ENCODE measurements at places on chromosomes 13 and 19. TPM values are rescaled to one million over a fixed set of nuclear protein-coding genes. Genes with fewer than 3 reads are reported as not detected.

DNA sequence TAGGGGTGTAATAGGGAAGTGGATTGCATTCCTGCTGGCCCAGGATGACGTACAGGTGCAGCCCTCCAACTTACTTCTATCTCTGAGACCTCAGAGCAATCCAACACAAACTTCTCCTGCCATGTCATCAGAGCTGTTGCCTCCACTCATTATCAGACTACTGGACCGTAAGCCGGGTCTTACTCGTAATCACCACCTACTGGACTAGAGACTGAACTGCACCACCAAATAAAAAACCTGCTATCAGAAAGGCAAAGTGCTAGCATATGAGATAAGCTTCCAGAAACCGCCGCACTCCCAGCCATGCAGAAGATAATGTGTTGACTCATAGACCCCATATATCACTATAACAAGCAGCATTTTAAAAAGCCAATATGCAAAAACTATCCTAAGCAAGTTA, 102.0 kb downstream of the SLITRK1 start:
- DNase-seq: no peak
- no peak overlapping the region for H3K4me3 ChIP-seq
- no peaks in the 10 kb centered on the region for H3K27me3 ChIP-seq

The GRIN2D gene
- total RNA-seq: 0.20 TPM

DNA sequence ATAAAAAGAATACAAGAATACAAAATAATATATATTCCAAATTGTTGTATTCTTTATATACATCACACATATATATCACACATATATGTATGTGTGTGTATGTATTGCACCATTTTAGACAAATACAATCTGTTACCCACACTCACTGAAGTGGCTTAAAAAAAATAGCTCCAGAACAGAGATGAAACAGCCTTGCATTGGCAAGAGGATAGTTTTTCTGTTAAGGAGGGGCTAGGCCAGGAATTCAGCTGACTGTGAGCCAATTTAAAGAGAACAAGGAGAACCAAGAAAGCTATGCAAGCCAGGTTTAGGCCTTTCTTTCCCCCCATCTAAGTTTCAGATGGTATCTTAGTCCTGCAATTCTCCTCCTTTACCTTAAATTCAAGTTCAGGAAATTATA, 257.5 kb downstream of the MZT1 start:
- H3K27me3 ChIP-seq: no peaks in the 10 kb centered on the region
- H3K27ac ChIP-seq: no peak overlapping the region
- no peak for DNase-seq
- no peaks in the 10 kb centered on the region for H3K36me3 ChIP-seq

GRCh38 chr13:58329746-58330145, 698.2 kb downstream of the PCDH17 start:
- no peak for DNase-seq
- no peaks in the 10 kb centered on the region for H3K36me3 ChIP-seq
- H3K27me3 ChIP-seq: no peaks in the 10 kb centered on the region
- H3K4me1 ChIP-seq: no peaks in the 10 kb centered on the region
- no peak overlapping the region for H3K27ac ChIP-seq

DNA sequence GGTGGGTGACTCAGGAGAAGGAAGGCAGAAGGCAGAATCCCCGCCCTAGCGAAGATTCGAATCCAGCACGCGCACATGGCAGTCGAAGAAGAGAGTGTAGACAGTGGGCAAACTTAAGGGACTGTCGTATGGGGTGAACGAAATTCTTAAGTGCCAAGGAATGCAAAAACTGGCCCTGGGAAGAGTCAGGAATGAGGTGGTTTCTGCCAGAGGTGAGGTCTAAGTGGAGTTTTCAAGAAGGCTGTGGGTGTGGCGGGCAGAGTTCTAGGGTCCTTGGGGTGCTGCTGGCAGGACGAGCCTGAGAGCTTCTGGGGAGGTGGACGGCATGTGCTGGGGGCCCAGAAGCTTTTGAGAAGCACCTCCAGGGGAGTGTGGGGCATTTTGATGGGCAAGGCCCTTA, 63.9 kb upstream of the RNF113B start:
- H3K27ac ChIP-seq: no peak overlapping the region
- H3K36me3 ChIP-seq: no peaks in the 10 kb centered on the region
- no peak overlapping the region for H3K4me3 ChIP-seq
- H3K4me1 ChIP-seq: no peaks in the 10 kb centered on the region
- peaks cover 11% of the 10 kb centered on the region for H3K27me3 ChIP-seq

The NKG7 gene
- total RNA-seq: 71.7 TPM

The ZNF724 gene
- total RNA-seq: 17.0 TPM

The CEACAM4 gene
- not detected for total RNA-seq

DNA sequence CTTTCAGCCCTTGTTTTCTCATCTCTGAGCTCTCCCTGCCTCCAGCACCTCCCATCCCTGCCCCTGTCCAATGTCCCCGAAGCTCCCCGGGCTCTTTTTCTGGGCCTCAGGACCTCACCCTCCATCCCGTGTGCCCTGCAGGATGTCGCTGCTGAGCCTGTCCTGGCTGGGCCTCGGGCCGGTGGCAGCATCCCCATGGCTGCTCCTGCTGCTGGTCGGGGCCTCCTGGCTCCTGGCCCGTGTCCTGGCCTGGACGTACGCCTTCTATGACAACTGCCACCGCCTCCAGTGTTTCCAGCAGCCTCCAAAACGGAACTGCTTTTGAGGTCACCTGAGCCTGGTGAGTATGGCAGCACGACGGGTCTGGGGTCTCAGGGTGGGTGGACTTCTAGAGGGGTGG, 51.1 kb upstream of the CYP4F8 start:
- no peaks in the 10 kb centered on the region for H3K36me3 ChIP-seq
- DNase-seq: no peak
- H3K4me1 ChIP-seq: no peaks in the 10 kb centered on the region
- H3K27ac ChIP-seq: no peak overlapping the region

The BICRA gene
- 25.5 TPM for total RNA-seq

- no peak for DNase-seq
- H3K27me3 ChIP-seq: no peaks in the 10 kb centered on the region
- peaks cover 5% of the 10 kb centered on the region for H3K36me3 ChIP-seq
- no peak overlapping the region for H3K4me3 ChIP-seq
- H3K27ac ChIP-seq: no peak overlapping the region
These were observed 20.2 kb upstream of the ZNF808 start for GRCh38 chr19:52507266-52507665.

The ZNF556 gene
- not detected for total RNA-seq

- no peaks in the 10 kb centered on the region for H3K27me3 ChIP-seq
- no peak overlapping the region for H3K4me3 ChIP-seq
- no peak for DNase-seq
- no peaks in the 10 kb centered on the region for H3K36me3 ChIP-seq
These were observed 13.7 kb downstream of the SLC7A10 start for GRCh38 chr19:33211794-33212435.

The CYP2A7 gene
- total RNA-seq: not detected

The MUC16 gene
- not detected for total RNA-seq
